ENCODE measurements at places on chromosomes 4 and X.

DNA sequence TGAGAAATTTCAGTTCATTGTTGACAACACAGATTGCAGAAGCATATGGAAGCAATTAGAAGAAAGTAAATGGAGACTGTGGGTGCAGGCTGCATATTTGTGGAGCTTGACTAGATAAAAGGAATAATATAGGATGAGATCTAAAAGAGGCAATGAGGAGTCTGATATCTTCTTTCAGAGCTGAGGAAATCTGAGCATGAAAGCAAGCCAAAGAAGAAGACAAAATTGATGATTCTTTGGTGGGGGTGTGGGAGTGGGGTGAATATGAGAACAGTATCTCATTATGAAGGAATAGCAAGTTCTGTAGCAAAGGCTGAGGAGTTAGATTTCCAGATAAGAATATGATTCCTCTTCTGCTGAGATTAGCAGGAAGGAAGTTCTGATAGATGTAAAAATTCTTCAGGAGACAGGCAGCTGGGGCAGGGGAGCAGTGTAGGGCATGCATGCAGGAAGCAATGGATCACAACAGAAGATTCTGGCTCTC lies 6.1 kb upstream of the PDHA2 start:
- no peak for DNase-seq

GRCh38 chrX:33183361-33183760 lies 28.0 kb downstream of the DMD start:
- DNase-seq: no peak

- no peak for DNase-seq
Measured at GRCh38 chr4:155616117-155616516, 50.5 kb upstream of the GUCY1A1 start.

DNA sequence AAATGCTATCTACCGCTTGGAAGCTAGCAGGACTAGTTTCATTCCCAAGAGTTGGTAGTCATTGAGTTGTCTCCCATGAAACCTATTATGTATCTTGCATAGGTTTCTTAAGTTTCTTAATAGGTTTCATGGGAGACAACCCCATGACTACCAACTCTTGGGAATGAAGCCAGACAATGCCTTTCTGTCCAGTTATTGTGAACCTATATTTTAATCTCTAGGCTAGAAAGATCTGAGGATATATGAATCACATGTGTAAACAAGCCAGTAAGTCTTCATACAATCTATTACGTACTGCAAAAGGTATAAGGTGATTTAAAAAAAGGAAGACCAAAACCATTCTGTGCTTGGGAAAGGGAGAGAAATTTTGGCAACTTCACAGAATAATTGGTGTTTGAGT lies 162.6 kb downstream of the INPP4B start:
- no peak for DNase-seq

GRCh38 chr4:23774909-23775308 lies 114.9 kb downstream of the PPARGC1A start:
- DNase-seq: no peak

Measured in stimulated activated naive CD4-positive, alpha-beta T cell treated with Interleukin-2 at 50 U/mL for 16 hours (primary cell).